Stimulated activated CD4-positive, alpha-beta T cell treated with anti-CD3 and anti-CD28 coated beads, TNF-alpha, amount 100 ng/mL, for 1 hour (primary cell): ENCODE measurements at places on chromosomes 2 and 18.

- DNase-seq = no peak
Observed at GRCh38 chr2:15783489-15783888, 156.9 kb upstream of the MYCN start.

- DNase-seq = no peak
Observed at GRCh38 chr2:110766291-110766690, 33.9 kb downstream of the ACOXL start.

- DNase-seq = no peak
Observed at GRCh38 chr2:203583701-203584100, 48.6 kb upstream of the RAPH1 start.

DNA sequence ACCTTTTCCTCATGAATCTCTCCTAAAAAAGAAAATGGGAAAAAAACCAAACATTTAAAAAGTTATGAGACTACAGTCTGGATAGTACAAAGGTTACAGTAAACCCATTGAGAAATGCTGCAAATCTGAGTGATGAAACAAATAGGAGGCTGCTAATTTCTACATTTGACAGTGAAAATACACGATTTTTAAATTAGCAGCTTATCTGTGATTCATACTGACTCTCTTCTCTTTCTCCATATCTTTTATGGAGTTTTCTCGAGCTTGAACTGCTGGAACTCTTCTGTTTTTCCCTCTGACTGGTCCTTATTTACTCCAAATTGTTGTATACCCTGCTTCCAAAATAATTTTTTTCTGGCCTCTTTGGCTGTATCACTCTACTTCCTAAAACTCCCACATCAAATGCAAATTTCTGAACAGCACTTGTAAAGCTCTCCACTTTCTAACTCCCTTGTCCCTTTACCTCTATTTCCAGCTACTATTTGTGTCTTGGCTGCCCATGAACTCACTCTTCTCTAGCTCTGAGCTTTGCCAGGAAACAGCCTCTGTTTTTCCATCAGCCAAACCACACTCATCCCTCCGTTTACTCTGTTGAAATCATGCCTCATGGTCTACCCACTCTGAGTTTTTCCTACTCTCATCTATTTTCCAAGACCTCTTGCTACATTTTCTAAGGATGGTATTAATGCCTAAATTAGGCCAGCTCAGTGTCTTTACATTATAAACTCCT lies 73.7 kb downstream of the RBMS1 start:
- DNase-seq = no peak

GRCh38 chr2:133448195-133448594 lies 120.1 kb downstream of the NCKAP5 start:
- no peak for DNase-seq

GRCh38 chr2:2876331-2877221 lies 501.0 kb downstream of the EIPR1 start:
- no peak for DNase-seq

DNA sequence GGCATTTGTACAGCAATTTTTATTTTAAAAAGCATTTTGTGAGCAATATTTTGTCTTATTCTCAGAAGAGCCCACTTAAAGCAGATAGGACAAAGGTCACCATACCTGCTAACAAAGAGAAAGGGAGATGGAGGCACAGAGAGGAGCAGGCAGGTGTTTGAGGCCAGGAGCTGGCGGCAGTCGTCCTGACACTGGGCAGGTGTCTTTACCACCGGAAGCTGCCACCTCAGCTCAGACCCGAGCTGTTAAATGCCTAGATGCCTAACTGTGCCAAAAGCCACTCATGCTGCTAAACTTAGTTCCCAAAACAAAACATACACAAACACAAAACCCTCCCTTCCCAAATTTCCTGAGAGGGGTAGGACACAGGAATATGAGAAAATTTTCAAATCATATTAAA lies 120.9 kb downstream of the CNTNAP5 start:
- no peak for DNase-seq

- DNase-seq = no peak
Observed at GRCh38 chr2:78175645-78176044, 653.5 kb upstream of the LRRTM4 start.

DNA sequence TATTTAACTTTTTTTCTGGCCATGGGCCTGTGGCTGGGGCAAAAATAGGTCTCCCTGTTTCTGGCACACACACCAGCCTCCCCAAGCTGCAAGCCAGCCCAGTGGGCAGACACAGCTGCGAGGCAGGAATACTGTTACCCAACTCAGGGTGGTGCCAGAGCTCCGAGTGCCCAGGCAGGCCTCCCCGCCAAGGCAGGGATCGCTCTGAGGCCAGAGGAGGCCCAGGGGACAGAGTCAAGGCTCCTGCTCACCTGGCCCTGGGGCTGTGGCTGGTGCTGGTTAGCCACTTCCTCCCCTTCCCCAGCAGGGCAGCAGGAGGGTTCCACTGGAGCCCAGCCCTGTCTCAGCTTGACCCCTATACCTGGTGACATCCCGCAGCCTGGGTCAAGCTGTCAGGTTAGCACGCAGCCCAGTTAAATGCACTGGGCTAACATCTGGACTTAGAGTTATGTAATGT lies 67.1 kb upstream of the EPAS1 start:
- DNase-seq = no peak

- no peak for DNase-seq
Observed at GRCh38 chr2:63735263-63735662, 106.4 kb upstream of the UGP2 start.

DNA sequence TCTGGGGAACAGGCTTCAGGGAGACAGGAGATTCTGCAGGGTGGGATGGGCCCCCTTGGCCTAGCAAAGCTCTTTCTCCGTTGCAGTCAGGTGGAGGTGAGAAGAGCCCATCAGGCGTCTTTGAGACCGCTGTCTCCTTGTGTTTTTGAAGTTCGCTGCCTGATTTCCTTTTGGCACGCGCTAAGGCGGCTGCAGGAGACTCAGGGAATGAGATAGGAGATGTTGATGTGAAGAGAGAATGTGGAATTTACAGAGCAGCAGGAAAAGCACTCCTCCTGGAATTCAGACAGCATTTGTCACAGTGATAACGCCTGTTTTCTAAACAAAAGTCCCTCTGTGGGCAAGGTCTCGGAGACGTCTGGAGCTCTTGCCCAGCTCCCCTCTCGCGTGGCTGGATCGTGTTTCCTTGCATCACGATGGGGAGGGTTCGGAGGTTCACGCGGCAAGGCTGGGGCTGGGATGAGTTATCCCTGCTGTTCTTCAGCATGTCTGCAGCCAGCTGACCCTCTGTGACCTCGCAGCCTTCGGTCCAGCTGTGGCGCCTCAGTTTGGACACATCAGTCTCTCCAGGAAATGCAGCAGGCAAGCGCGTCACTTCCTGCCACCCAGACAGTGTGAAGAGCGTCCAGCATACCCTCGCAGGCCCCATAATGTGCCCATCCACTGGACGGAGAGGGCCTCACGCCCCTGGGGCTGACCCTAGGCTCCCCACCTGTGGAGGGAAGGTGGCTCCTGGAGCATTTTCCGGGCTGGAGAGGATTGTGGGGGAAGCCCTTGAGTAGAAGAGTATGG lies 30.2 kb downstream of the GLI2 start:
- DNase-seq = no peak

DNA sequence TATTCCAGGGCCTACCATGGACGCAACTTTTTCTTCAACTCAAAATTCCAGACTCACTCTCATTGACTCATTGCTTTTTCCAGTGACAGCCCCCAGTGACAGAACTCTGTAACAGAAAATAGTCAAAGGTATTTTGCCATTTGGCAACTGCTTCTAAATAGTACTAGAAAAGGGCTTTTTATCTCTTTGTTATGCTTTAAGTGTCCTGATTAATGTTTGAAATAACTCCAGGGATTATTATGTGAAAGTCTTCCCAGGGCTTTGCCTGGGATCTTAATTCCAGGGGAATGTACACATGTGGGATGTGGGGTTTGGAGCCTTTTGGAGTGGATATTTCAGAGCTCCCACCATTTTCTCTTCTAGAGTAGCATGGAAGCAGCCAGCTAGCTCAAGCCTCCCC lies 198.8 kb downstream of the KCNS3 start:
- no peak for DNase-seq

GRCh38 chr2:179995741-179996515 lies 11.2 kb downstream of the CWC22 start:
- no peak for DNase-seq

GRCh38 chr2:3451169-3451568 lies 68.2 kb downstream of the ADI1 start:
- DNase-seq = no peak
